ENCODE measurements at places on chromosomes 11 and 22. TPM values are rescaled to one million over a fixed set of nuclear protein-coding genes. Genes with fewer than 3 reads are reported as not detected.

The DDTL gene
- 3.0 TPM for total RNA-seq

The MAPK8IP2 gene
- total RNA-seq, result 0.38 TPM

The DLG2 gene
- 0.58 TPM for total RNA-seq

The GAL gene
- 2.7 TPM for total RNA-seq

DNA sequence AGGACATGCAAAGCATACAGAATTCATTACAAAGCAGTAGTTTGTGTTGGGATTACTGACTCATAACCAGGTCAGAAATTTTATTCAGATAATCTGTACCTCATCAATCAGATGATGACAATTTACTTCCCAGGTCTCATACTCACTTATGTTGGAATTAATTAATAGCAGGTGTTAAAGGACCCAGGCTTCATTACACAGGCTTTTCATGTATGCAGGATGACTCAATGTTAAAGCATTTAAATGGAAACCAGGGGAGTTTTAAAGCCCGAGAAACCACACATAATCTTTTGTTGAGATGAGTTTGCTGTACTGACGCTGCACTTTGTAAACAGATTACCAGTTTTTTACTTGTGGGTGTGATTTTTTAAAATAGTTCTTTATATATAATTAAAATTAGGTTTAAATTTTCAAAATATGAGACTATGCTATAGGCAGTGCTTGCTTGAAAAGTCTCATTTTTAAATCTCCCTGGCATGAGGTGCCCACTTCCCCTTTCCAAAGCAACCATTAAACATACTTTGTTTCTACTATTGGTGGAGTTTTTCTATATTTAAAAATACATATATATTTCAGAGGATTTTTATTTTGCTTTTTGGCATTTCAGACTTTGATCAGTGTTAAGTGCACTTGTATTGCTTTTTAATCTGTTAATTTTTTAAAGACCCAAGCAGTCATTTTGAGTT, 41.0 kb downstream of the CEP57 start:
- DNase-seq, result no peak

DNA sequence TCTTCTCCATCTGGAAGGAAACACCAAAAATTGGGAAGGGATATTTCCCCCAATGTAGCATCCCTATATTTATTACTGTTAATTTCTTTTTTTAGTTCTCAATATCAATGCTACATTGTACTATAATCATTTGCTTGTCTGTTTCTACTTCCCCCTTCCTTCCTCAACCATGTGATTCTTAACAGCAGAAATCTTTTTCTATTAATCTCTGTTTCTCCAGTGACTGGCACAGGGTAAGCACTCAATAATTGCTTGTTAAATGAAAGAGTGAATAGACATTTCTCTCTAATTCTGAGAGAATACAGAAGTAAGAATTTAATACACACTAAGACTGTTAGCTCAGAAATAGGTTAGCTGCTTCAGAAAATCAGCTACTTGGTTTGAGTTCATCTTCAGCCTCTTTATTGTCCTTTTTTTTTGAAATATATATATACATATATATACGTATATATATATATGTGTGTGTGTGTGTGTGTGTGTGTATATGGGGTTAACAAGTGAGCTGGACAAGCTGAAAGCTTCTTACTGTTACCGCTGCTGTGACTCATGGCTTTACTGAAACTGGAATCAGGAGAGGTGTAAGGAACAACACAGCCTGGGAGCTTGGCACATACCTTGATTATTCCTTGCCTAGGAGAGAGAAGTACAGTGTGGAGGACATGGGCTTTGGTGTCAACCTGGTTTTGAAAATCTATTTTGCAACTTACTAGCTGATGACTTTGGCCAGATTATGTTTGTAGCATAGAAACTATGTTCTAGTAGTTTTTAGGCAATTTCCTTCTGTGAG, 26.2 kb upstream of the PDE3B start:
- no peak for DNase-seq

GRCh38 chr11:24932110-24933000, 435.5 kb downstream of the LUZP2 start:
- DNase-seq, result no peak

- DNase-seq, result no peak
These were observed 32.1 kb downstream of the GDPD5 start for GRCh38 chr11:75493626-75494025.

GRCh38 chr11:100908746-100909145, 220.9 kb downstream of the PGR start:
- no peak for DNase-seq
